Mammary epithelial cell (primary cell): ENCODE measurements at places on chromosomes 11 and 22. TPM values are rescaled to one million over a fixed set of nuclear protein-coding genes. Genes with fewer than 3 reads are reported as not detected.

DNA sequence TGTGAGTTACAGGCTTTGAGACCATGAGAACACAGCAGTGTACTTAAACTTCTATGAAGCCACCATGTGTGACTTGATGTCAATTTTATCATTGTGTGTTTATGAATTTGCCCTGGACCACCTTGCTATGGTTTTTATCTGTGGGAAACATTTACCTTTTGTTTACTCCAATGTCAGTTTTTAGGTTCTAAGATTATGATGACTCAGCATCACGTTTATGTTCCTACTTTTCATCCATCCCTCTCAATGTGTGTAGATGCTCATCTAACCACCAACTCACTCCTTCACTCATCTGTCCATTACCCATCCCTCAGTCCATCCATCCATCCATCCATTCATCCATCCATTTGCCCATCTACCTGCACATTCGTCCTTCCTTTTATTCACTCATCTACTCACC lies 338.8 kb downstream of the MIAT start:
- no peak for DNase-seq

DNA sequence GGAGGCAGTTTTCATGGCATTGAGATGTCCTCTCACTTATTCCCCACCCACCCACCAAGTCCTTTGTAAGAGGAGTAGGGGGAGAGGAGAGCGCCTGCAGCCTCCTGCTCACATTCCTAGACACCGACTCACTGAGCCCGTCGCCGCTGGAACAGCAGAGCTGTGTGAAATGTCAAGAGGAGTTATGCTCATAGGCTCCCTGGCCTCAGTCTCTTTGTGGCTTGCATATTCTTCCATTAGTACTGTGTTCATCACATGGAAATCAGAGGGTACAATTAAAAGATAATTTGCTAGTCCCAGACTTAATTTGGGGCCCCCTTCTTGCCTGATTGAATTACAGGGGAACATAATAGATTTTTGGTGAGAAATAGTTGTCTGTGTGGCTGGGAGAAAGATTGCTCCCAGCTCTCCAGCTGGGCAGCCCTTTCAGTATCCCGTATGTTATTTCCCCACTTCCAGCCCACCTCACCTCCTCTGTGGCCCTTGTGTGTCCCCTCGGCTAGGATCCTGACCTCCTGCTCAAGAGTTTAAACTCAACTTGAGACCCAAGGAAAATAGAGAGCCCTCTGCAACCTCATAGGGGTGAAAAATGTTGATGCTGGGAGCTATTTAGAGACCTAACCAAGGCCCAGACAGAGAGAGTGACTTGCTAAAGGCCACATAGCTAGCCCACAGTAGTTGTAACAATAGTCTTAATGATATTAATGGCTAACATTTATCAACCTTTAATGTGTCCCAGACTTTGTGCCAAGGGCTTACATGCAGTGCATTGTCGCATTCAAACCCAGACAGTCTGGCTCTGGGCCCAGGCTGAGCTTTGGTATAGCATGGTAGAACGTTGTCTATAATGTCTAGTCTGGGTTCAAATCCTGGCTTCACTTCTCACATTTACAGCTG lies 32.2 kb downstream of the LIMK2 start:
- DNase-seq, result peak; percentile 58

DNA sequence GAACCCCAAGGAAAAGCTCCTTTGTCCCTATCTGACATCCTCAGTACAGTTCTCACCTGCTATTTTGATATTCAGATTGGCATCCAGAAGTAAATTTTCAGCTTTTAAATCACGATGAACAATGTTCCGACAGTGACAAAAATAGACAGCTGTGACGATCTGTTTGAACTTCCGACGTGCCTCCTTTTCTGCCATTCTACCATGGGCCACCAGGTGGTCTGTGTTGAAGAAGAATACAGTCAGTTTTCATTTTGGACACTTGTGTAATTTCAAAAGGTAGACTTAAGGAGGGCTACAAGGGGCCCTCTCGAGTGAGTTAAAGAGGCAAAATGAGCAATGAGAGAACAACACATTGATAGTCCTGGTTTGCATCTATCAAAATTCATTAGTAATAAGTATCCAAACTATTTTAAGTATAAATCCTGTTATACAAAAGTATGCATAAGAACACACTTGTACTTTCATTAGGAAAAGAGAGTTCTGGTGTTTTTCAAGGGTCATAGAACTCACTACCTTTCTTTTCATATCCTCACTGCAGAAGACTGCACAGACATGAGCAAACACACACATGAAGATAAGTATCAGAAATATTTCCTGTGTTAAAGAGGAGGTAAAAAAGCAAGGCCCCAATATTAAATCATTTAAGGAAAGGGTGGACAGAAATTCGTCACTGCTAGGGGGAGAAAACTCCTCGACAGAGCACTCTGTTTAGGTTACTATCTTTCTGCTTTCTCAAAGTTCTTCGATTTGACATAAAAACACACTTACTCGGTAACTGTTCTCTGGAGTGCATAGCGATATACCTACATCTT lies 89.9 kb upstream of the APOA1 start:
- DNase-seq, result no peak

USP2 gene
- total RNA-seq, result 3.0 TPM

DNA sequence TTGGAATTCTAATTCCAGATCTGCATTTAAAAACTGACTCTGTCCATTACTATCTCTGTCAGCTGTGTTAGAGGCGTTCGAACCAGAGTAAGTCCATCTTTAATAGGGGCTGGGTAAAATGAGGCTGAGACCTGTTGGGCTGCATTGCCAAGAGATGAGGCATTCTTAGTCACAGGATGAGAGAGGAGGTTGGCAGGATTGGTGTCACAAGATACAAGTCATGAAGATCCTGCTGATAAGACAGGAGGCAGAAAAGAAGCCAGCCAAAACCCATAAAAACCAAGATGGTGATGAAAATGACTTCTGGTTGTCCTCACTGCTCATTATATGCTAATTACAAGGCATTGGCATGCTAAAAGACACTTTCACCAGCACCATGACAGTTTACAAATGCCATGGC lies 356.3 kb upstream of the ISX start:
- peak; percentile 45 for DNase-seq

DNA sequence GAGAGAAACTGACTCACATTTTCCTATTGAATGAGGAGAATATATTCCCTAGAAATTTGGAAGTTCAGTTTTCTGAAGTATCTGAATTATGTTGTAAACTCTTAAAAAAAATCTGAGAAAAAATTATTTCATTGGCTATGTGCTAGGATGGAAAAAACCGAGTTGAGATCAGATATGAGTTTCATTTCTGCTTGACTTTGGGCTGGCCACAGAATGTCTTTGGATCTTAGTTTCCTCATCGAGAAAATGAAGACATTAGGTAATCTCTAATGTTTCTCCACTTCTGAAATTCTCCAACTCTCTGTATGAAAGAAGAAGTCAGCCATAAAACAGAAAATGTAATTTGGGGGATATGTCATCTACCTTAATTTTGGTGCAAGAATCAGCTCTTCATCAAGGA lies 28.8 kb downstream of the SLN start:
- DNase-seq, result no peak

GRCh38 chr11:64447831-64448598 lies 89.1 kb downstream of the RPS6KA4 start:
- no peak for DNase-seq

GRCh38 chr11:2824851-2825250 lies 60.7 kb downstream of the CDKN1C start:
- DNase-seq, result no peak

PCNX3 gene
- 41.4 and 46.8 TPM in 2 replicates for total RNA-seq

DNA sequence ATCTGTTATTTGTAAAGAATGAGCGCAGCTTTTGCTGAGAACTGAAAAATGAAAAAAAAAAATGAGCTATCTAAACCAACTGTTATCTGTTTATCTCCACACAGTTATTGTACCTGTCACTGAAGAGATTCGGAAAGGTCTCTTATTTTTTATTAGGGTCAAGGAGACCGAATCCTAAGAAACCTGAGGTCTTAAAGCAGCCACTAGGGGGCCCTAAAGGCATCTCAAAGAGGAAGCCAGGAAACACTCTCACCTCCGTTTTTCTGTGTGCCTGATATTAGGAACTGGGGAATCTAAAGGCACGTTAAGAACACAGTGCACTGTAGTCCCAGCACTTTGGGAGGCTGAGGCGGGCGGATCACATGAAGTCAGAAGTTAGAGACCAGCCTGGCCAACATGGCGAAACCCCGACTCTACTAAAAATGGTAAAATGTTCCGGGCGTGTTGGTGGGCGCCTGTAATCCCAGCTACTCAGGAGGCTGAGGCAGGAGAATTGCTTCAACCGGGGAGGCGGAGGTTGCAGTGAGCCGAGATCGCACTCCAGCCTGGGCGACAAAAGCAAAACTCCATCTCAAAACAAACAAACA lies 3.5 kb upstream of the LARGE1 start:
- DNase-seq, result peak; percentile 59

DNA sequence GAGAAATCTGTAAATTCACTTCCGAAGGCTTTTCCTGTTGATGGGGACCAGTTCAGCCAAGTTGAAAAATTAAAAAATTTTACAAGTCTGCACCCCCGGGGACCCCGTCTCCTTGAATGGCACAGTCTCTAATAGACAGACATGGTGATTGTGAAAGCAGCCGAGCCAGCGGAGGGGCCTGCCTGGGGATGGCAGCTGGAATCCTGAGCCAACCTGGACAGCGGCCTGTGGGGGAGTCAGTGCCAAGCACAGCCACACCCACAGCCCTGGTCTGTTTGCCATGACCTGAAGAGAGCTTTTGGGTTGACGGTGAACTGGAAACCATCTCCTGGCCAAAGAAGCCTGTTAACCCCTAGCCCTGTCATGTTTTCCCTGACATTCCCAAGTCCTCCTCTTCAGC lies 64.7 kb downstream of the PARVG start:
- DNase-seq, result no peak

DNA sequence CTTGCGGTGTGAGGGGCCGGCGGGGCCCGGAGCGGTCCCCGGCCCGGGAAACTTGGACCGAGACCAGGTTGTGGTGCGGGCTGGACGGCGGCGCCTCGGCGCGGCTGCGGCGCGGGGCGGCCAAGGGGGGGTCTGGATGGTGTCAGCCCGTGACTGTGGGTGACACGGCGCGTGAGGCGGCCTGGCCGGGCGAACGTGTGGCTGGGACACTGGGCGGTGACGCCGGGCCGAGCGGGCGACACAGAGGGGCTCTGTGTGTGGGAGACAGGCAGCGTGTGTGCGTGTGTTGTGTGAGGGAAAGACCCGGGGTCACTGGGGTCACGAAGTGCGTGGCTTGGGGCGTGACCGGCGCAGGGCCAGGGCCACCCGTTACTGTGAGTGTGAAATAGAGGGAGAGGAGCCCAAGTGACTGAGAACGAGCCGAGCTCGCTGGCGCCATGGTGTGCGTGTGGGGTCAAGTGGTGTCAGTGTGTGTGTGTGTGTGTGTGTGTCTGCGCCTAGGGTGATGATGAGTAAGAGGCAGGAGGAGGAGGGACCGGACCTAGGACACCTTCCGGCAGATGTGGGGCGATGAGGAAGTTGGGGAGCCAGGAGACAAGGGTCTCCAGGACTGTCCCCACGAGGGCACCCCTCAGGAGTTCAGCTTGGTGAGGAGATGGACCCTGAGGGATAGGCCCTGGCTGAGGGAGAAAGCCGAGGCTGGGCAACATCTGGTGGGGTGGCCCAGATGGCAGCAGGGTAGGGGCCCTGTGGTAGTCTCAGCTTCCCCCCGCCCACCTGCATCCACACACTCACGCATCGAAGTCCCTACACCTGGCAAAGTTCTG lies 817 bp downstream of the RELT start:
- peak; percentile 81 for DNase-seq

DNA sequence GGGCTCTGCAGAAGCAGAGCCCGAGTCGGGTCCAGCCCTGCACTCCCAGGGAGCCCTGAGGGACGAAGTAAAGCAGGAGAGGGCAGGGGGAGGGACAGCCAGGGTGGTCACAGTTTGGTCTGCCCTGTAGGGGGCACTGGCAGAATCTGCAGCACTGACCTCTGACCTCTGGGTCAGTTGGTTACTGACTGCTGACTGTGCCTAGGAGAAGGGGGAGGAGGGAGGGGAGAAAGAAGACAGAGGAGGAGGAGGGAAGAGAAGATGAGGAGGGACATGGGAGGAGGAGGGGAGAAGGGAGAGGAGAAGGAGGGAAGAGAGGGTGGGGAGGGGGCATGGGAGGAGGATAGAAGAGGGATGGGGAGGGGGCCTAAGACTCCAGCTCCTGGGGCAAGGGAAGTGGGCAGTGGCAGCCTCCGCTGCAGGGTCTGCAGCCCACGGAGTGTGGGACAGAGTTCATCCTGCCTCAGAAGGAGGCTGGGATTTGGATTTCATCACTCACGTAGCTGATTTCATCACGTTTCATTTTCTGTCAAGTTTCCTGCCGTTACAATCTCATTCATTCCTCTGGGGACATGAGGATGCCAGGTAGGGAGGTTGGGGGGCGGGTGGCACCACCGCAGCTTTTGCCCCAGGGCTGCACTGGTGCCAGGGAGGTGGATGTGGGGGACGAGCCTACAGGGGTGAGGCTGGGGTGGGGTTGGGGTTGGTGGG lies 55.2 kb downstream of the FLRT1 start:
- DNase-seq, result no peak

GRCh38 chr22:37043828-37044538 lies 7.6 kb upstream of the KCTD17 start:
- DNase-seq, result peak; percentile 58

- peak; percentile 3 for DNase-seq
Observed at GRCh38 chr11:20451568-20451967, 64.1 kb downstream of the PRMT3 start.

OR51I1 gene
- not detected for total RNA-seq

DNA sequence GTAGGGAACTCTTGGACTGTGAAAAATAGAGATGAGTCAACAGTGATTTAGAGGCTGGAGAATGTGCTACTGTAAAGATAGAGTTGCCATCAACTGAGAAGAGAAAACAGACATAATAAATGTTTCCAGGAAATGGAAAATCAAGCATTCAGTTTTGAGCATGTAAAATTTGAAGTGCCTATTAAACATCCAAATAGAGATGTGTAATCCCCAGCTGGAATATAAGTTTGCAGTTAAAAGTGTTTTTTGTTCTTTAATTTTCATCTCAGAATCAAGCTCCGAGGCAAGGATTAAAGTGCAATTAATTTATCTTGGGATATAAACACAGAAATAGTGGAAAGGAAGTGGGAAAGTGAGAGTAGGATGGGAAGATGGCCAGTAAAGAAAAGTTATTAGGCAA lies 666.0 kb upstream of the RAG2 start:
- DNase-seq, result no peak

DNA sequence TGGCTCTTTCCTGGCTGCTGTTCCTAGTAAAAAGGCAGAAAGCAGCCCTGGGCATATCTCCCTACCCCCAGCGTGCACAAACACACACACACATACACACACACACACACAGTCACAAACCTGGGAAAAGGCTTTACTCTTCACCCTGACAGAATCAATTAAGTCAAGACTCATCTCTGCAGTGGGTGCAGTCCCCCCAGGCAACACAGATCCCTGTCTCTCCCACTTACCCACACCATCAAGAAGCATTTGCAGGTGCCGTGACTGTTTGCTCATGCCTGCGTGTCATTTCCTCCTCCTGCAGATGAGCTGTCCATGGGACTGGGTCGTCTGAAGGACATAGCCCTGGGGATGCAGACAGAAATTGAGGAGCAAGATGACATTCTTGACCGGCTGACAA lies 28.6 kb downstream of the SNAP29 start:
- peak; percentile 35 for DNase-seq

CENPM gene
- total RNA-seq, result 11.3 and 20.0 TPM in 2 replicates

LINC01488 gene
- not detected in 2 replicates for total RNA-seq
